ENCODE measurements at places on chromosomes 3 and 15.
A peak's percentile ranks its signal among the peaks of the same experiment; 100 is the strongest.

DNA sequence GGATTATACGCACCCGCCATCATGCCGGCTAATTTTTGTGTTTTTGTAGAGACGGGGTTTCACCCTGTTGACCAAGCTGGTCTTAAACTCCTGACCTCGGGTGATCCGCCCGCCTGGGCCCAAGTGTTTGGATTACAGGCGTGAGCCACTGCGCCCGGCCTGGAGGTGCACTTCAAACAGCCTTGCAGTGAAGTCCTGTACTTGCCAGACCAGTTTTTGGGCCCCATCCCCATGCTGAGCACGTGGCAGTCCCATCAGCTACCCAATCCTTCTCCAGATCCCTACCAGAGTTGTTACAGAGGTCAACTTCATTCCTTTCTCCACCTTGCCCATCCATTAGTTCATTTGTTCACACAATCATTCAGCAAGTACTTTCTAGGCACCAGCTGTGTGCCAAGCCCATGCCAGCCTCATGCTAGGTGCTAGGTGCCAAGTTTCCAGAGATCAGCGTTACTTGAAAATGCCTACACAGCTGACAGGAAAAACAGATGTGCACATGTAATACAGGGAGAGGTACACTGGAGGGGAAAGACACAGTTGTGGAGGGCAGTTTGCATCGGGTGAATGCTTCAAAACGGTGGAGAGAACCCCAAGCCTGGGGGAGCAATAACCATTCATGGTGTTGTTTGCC, 2.2 kb downstream of the DNAH1 start:
- DNase-seq = no peak

GRCh38 chr15:85782064-85782463, 12.7 kb downstream of the KLHL25 start:
- no peak for DNase-seq

GRCh38 chr3:51887620-51888019, 12.2 kb upstream of the IQCF5 start:
- DNase-seq = no peak

GRCh38 chr3:101635954-101636798, 40.8 kb downstream of the ZBTB11 start:
- DNase-seq = peak; percentile 67

DNA sequence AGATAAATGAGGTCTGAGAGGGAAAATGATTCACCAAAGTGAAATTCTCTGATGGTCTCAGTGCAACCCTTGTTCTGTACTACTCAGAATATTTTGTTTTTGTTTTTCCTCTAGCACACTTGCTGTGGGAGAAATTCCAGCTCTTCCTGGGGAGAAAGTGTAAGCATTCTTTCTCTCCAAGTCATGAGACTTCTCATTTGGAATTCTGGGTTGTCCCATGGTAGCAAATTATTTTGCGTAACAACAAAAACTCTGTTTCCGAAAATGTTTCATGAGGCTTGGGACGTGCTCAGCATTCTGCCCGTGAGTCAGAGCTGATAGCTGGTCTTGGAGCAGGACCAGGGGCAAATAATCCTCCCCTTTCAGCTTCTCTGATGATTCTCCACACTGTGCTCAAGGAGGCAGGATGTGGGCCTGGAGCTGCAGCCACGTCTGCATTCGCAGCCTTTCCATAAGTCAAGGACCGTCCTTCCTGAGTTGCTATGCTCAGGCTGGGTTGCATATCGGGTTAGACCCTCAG, 70.3 kb downstream of the SENP2 start:
- no peak for DNase-seq

DNA sequence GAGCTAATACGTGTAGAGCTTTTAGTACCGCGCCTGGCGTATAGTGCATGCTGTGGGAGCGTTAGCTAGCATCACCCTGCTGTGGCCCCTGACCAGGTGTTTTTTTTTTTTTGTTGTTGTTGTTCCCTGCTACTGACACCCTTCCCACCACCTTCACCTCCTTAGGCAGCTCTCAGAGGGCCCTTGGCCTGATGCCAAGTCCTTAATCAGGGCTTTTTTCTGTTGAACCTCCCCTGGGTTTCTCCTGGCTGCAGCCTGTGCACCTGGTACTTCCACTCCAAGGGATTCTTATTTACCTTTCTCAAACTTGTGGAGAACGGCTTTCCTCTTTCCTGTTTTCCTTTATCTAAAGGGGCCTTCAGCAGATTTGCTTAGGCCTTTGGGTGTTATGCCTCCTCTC, 53.3 kb downstream of the SLC7A14 start:
- DNase-seq = no peak

- no peak for DNase-seq
These were observed 13.1 kb upstream of the SCN5A start for GRCh38 chr3:38662544-38662943.

- no peak for DNase-seq
These were observed 414.4 kb upstream of the TMCO5A start for GRCh38 chr15:37520026-37520425.

- DNase-seq = no peak
These were observed 11.6 kb upstream of the ONECUT1 start for GRCh38 chr15:52801748-52802085.

GRCh38 chr3:100006570-100007271, 107.6 kb downstream of the FILIP1L start:
- no peak for DNase-seq

DNA sequence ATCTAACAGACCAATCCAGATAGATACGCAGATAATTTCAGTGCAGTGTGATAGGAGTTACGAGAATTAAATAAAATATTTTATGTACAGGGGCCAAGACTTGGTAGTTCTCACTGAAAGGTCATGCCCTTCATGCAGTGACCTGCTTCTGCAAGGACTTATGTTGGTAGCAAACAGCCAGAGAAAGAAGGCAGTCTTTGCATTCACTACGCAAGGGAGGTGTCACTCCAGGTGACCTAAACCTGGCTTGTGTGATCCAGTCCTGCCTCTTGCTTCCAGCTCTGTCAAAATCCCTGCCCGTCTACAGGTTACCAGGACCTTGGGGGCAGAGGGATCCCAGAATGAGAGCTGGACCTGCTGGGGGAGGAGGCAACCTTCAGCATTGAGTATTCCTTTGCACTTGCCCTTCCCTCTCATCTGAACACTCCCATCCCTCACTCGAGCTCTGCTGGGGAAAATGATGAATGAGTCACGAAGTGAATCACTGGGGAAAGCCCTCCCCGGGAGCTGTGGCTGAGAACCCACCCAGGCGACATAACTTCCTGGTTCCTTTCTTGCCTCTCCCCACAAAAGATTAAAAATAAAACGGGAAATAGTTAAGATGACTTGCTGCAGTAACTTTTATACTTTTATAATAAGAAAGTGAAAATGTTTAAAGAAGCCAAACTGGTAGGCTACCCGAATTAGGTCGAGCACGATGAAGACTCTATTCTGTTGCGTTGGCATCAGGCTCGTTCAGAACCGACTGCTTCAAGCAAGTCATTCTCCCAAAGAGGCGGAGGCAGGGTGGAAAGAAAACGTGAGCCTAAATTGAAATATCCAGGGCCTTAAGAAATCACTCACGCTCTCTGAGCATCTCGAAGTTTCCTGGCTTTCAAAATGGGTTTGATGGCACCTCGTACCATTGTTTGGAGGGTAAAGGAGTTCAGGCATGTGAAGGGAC, 216.1 kb downstream of the SLCO3A1 start:
- DNase-seq = peak; percentile 64
